ENCODE measurements at places on chromosomes 3 and 15.

- no peak for DNase-seq
Observed at GRCh38 chr3:61889259-61889658, 327.9 kb downstream of the PTPRG start.

DNA sequence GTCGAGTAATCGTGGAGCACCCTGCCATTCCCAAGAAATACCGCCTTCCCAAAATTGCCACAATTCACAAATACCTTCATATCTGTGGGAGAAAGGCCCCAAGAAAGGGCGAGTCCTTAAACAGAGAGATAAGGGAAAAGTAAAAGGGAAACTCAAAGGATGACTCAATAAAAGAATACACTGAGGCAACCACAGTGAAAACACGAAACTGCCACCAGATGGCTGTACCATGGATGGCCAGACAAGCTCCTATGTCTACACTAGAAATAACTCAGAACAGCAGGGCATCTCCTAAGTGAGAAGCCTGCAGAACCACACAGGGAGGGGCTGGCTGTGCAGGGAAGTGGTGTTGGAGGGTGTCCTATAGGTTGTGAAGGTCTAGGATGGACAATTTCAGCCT is 25.0 kb downstream of the SRGAP3 start:
- DNase-seq = no peak

- no peak for DNase-seq
Observed at GRCh38 chr15:92385096-92385495, 8.6 kb upstream of the ST8SIA2 start.

DNA sequence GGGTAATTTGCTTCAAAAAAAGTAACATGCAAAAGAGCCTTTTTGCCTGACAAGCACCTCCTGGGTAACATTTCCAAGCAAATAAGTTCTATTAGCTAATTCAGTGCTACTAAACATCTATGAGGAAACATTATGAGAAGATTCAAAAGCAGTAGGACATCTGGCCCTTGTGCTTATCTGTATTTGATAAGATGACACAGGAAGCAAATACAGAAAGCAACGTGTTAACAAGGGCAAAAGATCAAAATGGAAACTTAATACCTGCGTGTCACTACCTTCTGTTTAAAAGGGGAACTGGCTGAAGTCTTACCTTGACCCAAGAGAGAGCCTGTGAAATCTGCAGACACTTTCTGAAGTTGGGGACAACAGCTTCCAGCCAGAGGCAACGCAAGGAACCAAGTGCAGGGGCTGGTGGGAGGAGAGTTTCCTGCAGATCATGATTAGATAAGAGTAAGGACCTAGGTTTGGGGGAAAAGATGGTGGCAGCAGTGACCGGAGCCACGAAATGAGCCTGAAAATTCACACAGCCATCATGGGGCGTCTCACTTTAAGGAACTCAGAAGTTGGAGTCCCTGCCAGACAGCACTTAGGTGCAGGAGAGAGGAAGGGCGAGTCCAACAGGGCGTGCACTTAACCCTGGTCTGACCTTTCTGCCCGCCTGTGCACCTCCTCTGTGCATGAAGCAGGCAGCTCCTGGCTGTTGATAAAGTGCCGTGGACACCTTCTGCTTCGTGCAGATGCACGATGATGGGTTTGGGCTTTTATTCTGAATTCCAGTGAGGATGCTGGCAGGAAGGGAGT is 153.6 kb upstream of the BHLHE40 start:
- DNase-seq = peak; percentile 56

DNA sequence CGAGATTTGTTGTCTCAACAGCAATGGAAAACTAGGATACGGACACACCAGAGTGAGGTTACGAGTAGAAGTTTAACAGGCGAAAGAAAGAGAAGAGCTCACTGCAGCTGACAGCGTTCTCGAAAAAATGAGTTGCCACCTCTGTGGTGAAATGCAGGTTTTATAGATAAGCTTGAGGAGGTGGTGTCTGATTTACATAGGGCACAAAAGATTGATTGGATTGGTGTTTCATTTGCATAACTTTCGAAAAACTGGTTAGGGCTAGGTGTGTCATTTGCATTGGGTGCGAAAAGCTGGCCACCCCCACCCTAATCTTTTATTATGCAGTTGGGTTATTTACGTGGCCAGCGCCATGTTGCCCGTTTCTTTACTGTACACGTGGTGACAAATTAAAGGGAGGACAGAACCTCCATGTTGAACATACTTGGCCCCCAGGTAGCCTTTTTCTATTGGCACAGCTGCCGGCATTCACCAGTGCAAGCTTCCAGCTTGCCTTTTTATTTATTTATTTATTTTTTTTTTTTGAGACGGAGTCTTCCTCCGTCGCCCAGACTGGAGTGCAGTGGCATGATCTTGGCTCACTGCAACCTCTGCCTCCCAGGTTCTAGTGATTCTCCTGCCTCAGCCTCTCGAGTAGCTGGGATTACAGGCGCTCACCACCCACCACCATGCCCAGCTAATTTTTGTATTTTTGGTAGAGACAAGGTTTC is 8.3 kb downstream of the IFT122 start:
- no peak for DNase-seq

- DNase-seq = peak; percentile 48
Observed at GRCh38 chr3:20511863-20512505, 326.0 kb upstream of the SGO1 start.

Data from RCC 7860 (cell line).